ENCODE measurements at places on chromosomes 7 and 10.

DNA sequence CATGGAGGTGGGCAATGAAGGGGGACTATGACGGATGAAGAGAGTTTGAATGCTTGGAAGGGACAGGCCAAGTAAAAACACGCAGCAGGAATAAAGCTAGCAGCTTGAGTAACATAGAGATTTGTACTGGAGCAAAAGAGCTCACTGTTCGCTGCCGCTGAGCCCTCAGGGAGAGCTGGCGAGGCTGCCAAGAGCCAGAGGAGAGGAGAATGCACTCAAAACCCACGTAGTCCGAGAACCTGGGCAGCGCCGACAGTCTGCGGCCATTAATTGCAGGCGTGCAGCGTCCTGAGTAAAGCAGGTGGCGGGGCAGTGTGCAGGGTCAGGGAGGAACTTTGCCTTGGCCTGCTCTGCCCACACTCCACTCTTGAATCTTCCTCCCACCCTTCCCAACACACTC lies 68.2 kb downstream of the SLC37A3 start:
- no peak for DNase-seq

DNA sequence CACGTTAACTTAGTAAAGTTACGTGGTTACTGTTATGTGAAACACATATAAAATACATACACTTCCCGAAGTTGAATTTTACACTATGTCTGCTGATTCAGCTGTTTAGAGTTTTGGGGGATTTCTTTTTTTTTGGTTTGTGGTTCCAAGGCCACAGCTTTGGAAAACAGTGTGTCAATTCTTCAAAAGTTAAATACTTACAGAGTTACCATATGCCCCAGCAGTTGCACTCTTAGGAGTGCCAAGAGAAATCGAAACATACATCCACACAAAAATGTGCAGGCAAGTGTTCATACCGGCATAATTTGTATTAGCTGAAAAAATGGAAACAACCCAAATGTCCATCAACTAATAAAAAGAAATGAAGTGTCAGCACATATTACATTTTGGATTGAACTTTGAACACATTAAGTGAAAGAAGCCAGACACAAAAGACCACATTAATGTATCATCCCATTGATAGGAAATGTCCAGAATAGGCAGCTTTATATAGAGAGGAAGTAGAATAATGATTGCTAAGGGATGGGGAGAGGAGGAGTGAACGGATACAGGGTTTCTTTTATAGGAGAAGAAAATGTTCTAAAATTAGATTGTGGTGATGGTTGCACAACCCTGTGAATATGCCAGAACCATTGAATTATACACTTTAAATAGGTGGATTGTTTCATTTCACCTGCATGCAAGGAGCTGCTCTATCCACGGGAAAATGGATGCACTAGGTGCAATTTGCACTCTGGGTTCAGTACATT lies 17.6 kb downstream of the APBB1IP start:
- DNase-seq = no peak

- no peak for DNase-seq
Measured at GRCh38 chr7:73903321-73904218, 42.6 kb downstream of the TMEM270 start.

DNA sequence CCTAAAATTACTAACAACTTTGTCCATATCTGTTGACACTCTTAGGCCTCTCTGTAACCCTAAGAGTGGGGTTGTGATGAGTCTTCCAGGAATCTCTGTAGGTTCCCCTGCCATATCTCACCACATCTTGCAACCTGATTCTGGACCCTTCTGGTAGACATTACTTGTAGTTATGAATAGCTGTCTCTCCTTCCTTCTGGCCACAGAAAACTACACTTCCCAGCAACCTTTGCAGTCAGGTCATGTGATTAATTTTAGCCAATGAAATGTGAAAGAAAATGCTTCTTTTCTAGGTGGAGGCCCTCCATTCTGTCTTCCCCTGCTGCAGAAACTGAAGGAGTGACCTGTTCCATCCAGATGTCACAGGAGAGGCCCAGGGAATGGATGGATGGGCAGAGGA lies 147.6 kb upstream of the AOAH start:
- no peak for DNase-seq

- DNase-seq = no peak
Measured at GRCh38 chr10:100847440-100847839, 65.3 kb upstream of the SLF2 start.

DNA sequence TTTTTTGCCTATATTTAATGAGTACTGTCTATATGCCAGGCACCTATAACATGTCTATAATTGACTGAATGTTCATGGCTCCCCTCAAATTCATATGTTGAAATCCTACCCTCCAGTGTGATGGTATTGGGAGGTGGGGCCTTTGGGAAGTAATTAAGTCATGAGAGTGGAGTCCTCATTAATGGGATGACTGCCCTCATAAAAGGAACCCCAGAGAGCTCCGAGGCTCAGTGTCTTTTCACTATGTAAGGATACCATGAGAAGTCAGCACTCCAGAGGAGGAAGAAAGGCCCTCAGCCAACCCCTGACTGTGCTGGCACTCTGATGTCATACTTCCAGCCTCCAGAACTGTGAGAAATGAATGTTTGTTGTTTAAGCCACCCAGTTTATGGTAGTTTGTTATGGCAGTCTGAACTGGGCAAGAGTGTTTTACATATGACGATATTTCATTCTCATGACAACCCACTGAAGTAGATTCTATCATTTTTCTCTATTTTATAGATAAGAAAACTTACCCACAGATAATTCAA lies 61.1 kb upstream of the PCGF5 start:
- no peak for DNase-seq

- no peak for DNase-seq
Measured at GRCh38 chr10:70715853-70716795, 43.8 kb downstream of the ADAMTS14 start.

DNA sequence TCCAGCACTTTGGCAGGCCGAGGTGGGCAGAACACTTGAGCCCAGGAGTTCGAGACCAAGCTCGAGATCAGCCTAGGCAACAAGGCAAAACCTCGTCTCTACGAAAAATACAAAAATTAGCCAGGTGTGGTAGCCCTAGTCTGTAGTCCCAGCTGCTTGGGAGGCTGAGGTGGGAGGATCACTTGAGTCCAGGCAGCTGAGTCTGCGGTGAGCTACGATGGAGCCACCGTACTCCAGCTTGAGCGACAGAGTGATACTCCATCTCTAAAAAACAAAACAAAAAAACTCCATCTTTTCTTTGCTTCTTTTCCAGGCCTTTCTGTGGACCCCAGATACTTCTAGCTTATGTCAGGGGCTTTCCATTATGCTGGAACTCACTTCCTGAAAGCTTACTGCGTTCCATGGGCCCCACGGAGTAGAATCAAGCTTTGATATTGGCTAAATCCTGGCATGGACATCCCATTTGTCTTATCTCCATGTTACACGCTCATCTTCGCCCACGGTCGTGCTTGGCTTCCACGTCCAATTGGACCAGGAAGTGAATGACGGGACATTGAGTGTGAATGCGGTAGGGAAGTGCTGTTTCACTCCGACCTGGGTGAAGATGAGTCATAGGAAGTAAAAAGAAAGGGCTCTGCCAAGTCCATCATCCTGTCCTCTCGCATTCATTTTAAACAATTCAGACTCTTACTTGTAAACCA lies 45.7 kb downstream of the FAM171A1 start:
- DNase-seq = no peak

- DNase-seq = no peak
Measured at GRCh38 chr10:16820421-16820820, 3.2 kb upstream of the RSU1 start.

GRCh38 chr10:130364631-130365411 lies 228.6 kb downstream of the GLRX3 start:
- no peak for DNase-seq

GRCh38 chr10:131148270-131148669 lies 163.3 kb downstream of the TCERG1L start:
- no peak for DNase-seq

DNA sequence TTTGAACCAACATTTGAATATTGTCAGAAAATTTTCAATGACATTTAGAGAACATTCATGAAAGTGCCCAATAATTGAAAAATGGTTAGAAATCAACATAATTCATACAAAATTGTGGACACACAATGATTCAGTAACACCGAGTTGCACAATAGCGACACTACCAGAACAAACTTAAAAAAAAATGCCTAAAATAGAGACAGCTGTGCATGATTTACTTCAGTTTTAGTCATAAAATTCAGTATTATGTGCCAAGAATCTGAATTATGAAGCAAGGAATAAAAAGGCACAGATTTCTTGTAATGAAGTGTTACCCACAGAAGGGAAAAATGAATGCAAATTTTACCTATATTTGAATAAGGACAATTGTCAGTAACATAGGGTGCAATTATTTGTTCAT lies 396.0 kb downstream of the SEMA3D start:
- no peak for DNase-seq

DNA sequence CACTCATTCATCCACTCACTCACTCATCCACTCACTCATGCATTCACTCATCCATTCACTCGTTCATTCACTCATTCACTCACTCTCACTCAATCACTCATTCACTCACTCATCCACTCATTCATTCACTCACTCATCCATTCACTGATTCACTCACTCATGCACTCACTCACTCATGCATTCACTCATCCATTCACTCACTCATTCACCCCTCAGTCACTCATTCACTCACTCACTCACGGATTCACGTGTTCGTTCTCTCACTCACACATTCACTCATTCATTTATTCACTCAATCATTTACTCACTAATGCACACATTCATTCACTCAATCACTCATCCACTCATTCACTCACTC lies 73.4 kb downstream of the CARD11 start:
- DNase-seq = no peak

GRCh38 chr10:85600026-85600743 lies 766.4 kb downstream of the GRID1 start:
- DNase-seq = no peak

GRCh38 chr10:17240616-17241015 lies 12.6 kb downstream of the VIM start:
- no peak for DNase-seq

- DNase-seq = no peak
Measured at GRCh38 chr7:140060788-140061606, 1.8 kb downstream of the PARP12 start.

DNA sequence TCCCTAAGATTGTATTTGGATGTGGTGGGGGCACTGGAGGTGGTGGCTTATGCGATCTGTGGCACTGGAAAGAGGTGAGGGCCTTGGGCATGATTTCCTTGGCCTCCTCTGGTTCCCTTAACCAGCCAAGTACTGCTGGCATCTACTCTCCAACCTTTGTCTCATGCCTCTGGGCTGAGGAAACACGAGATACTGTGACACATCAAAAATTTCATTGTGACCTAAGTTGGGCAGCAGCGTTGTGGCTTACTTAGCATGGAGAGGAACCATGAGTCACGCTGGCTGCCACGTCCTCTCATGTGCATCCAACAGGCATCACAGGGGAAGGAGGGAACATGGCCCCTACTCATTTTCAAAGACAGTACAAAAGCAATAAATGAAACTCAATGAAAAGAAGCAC lies 29.7 kb upstream of the GSDME start:
- no peak for DNase-seq

DNA sequence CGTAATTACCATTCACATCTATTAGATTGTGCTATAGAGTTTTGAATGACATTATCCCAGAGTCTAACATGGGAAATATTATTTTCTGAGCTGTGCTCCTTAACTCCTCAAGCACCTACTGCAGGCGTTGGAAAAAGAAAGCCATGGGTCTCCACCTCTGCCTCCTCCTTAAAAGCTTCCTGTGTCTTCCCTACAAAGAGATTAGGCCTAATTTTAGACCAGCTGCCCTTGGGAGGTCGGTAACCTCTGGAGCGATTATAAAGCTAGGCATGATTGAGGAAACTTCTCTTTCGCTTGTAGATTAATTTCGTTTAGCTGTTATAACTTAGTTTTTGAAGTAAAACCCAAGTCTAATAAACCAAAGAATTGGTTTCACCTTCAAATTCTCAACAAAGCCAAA lies 75.2 kb downstream of the PLXDC2 start:
- DNase-seq = no peak

- no peak for DNase-seq
Measured at GRCh38 chr10:70902661-70903261, 14.4 kb upstream of the PCBD1 start.

DNA sequence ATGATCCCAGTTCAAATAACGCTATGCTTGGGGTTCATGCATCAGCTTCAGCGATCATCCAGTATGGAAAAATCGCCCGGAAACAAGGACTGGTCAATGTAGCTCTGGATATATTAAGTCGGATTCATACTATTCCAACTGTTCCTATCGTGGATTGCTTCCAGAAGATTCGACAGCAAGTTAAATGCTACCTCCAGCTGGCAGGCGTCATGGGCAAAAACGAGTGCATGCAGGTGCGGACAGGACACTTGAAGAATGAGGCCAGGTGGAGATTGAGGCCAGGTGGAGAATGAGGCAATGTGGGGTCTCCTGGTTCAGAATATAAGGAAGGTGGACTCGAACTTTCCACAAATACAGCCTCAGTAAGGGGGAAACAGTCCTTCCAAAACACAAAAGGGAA lies 105.8 kb downstream of the TRRAP start:
- no peak for DNase-seq

GRCh38 chr7:92797284-92797683 lies 39.1 kb downstream of the CDK6 start:
- no peak for DNase-seq

DNA sequence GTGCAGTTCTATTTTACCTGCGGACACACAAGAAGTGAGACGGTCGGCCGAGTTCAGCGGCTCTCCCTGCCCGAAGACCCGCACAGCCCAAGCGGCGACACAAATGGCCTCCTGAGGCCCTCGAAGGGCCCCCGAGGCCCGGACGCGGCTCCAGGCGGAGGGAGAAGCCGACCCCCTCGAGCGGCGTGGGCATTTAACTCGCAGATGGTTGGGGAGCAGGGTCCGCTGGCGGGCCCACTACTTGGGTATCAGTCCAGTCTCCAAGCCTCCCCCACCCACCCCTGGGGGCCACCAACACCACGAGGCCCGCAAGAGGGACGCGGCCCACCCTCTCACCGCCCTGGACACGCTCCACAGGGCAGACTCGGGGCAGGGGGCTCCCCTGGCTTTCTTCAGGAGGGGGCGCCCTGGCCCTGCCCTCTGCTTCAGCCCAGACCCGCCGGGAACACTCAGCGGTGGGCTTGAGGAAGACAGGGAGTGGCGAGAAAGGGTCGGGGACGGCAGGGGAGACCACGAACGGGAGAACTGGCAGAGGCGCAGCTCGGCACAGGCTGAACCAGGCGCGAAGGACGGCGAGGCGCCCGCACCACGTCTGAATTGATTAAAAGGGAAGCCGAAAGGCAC lies 1.7 kb downstream of the IGF2BP3 start:
- no peak for DNase-seq

GRCh38 chr7:84154991-84155781 lies 39.4 kb downstream of the SEMA3A start:
- DNase-seq = no peak

DNA sequence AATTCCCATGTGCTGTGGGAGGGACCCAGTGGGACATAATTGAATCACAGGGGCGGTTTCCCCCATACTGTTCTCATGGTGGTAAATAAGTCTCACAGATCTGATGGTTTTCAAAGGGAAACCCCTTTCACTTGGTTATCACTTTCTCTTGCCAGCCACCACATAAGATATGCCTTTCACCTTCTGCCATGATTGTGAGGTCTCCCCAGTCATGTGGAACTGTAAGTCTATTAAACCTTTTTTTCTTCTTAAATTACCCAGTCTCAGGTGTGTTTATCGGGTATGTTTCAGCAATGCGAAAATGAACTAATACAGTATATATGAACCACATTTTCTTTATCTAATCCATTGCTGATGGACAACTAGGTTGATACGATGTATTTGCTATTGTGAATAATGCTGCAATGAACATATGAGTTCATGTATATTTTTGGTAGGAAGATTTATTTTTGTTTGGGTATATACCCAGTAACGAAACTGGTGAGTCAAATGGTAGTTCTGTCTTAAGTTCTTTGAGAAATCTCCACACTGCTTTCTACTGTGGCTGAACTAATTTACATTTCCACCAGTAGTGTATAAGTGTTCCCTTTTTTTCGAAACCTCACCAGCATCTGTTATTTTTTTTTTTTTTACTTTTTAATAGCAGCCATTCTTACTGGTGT lies 70.0 kb upstream of the HGF start:
- DNase-seq = no peak

Data from stimulated activated CD4-positive, alpha-beta T cell treated with anti-CD3 and anti-CD28 coated beads, Interleukin-1b, Interleukin-23, amount 100 ng/mL, for 1 hour (primary cell).